ENCODE measurements at places on chromosomes 3 and 15.

- no peak for DNase-seq
These were observed 97.1 kb upstream of the CCDC39 start for GRCh38 chr3:180776433-180776832.

DNA sequence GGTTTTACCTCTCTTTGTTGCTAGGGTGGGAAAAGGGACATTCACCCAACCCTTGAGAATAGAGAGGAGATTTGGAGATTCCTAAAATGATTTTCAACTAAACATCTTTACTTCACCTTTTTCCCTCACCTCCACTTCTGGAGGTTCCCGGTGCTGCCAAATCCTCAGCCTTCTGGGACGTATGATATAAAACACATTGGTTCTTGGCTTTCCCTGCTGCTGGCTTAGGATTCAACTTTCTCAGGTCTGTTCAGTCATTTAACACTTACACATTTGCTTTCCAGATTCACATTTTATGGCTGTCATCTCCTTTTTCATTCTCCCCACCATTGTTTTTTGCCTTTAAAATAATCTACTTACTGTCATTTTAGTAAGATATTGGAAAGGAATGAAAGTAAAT is 106.6 kb downstream of the PIK3R4 start:
- DNase-seq: no peak

DNA sequence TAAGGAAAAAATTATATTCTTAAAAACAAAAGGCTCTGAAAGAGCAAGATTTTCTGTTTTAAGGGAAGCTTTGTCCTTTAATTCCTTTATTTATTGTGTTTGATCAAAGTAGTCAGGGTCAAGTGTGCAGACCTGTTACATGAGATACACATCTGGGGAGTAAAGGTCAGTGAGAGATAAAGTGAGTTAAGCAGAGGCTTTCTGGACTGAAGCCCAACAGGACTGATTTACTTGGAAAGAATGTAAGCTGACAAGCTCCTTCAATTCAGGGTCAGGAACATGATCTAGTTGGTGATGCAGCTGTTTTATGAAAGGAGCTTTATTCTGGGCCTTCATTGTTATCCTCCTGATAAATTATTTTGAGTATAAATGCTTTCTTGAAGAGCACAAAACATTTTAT is 20.7 kb upstream of the OTOL1 start:
- no peak for DNase-seq

DNA sequence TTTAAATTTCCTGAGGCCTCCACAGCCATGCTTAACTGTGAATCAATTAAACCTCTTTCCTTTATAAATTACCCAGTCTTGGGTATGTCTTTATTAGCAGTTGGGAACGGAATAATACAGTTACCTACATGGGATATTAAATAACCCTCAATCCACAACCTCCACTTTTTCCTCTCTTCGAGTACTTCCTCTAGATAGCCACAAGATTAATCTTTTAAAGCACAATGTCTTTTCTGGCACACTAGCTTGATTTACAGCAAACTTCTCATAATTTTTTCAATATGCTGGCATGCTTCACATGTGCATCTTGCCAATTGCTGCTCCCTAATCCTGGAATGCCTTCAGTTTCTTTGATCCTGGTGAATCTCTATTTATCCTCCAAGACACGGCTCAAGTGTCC is 92.2 kb downstream of the P2RY1 start:
- DNase-seq: no peak

- DNase-seq: no peak
These were observed 160.1 kb downstream of the PDE8A start for GRCh38 chr15:85141726-85142125.

DNA sequence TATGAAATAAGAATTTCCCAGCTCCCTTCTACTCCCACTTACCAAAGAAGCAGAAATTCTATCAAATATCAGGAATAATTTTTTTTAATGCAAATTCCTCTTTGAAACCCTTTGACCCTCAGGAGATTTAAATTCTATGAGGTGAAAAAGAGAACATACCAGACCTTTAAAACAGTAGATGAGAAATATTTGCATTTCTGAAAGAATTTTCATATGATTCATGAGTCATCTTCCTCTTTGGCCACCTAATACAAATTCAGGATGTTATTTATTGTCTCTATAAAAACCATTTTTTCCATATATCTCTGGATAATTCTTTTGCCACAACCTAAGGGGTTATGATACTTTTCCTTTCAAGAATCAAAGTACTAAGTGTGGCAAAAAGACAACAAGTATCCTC is 67.3 kb upstream of the ST3GAL6 start:
- DNase-seq: no peak

DNA sequence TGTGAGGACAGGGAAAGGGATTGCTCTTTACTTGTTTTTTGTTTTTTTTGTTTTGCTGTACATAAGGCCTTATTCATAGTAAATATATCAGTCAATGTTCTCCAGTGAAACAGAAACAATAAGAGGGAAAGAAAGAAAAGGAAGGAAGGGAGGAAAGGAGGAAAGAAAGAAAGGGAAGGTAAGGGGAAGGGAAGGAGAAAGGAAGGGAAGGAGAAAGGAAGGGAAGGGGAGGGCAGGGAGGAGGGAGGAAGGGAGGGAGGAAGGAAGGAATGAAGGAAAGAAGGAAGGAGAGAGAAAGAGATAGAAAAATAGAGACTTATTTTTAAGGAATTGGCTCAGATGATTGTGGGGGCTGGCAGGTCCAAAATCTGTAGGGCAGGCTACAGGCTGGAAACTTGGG is 37.2 kb downstream of the TIMP4 start:
- DNase-seq: no peak

GRCh38 chr3:96200897-96201296 is 613.5 kb upstream of the EPHA6 start:
- DNase-seq: no peak

DNA sequence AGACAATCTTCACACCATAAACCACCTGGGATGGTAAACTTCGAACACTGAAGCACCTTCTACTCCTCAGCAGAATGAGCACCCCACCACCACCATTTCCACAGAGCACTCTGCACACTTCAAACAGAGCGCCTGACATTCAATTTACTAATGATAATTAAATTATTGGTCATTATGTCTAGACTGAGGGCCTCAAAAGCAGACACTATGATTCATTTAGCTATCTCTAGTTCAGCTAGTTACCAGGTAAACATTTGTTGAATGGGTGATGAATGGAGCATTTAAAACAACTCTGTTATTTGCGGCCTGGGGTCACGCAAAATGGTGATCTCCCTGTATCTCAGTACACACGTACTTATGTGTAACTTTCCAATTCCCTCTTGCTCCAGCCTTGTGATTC is 40.9 kb downstream of the ACAP2 start:
- DNase-seq: no peak

GRCh38 chr3:194995922-194996321 is 275.0 kb downstream of the XXYLT1 start:
- no peak for DNase-seq

DNA sequence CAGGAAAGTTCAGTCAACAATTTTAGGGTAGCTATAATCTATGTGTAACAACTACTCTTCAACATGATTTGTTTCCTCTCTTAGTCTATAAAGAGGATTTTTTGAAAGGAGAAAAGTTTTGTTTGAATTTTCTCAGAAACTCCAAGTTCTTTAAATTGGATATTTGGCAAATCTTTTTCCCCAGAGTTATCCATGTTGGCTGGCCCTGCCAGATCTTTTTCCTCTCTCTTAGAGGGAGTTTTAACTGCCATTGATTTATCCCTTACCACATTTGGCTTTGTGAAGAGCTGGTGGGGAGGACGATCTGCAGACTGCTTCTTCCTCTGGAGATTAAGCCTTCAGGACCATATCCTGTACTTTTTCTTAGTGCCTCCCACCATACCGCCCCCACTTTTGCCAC is 64.9 kb upstream of the ROPN1 start:
- no peak for DNase-seq

GRCh38 chr15:101579631-101580163 is 72.5 kb downstream of the TM2D3 start:
- no peak for DNase-seq

- no peak for DNase-seq
These were observed 203.6 kb downstream of the ROBO1 start for GRCh38 chr3:79564192-79564591.

- no peak for DNase-seq
These were observed 17.6 kb downstream of the CHDH start for GRCh38 chr3:53828581-53828980.

DNA sequence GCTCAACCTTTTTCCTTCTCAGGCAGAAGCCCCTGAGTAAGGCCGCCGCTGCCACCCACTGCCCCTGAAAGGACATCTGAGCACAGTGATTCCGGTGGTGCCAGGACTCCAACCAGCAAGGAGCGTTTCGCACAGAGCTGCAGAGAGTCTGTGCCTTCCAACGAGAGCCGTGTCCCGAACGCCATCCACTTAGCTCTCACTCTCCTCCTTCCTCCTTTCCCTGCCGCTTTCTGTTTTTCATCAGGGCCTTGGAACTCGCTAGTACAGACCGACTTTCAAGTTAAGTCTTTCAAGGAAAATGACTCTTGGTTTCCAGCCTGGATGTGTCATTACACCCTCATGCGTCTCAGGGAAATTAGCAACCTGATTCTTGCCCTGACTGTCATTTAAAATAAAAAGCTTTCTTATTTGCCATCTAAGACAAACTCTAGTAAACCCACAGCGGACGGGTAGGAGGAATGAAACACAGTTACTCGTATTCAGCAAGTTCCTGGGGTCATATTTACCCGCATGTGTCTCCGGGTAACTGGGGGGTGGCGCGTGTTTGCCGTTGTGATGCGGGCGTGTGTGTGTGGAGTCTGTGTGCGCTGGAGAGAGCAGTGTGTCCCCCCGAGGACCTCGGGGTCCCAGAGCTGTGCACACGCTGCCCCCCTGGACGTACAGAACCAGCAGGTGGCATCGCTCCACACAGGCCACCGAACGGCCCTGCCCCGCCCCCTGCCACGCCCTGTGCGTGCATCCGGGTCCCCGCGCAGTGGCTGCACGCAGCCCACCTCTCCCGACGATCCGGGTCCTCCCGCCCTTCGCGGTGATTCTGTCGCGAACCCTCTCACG is 30.4 kb upstream of the ALDH1A3 start:
- peak; percentile 27 for DNase-seq

- DNase-seq: no peak
These were observed 174.3 kb upstream of the BCL6 start for GRCh38 chr3:187919544-187919943.

DNA sequence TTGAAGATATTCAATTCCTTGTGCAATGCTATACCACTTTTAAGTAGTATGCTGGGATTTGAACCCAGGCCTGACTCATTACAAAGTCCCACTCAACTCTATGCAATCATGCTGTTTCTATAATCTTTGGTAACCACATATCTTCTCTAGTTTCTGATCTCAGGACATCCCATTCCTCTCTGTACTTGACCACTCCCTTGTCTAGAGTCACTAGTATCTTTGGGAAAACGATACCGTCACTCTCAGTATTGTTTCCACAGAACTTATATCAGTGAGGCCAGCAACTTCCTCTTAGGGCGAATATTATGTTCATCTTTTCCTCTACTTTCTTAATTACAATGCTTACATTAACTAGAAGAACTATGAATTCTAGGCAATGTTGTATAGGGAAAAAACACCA is 137.3 kb upstream of the TSPAN3 start:
- no peak for DNase-seq

- no peak for DNase-seq
These were observed 31.2 kb downstream of the DPH6 start for GRCh38 chr15:35514759-35515158.

GRCh38 chr3:45309876-45310275 is 78.5 kb upstream of the LARS2 start:
- DNase-seq: no peak

DNA sequence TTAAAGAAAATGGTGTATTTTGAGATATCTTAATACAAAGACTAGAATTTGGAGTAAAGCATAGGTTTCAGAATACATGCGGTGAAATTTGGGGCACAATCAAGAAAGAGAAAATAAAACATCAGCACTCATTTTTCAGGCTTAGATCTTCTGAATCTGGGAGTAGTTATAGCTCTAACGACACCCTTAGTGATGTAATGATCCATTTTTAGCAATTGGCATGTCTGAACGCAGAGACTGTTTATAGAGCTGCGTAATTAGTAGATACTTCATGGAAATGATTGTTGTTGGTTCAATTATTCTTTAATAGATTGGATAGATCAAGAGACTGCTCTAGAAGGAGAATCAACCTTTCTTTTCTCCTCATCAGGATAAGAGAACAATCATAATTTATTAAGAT is 47.5 kb upstream of the SNRK start:
- DNase-seq: no peak

DNA sequence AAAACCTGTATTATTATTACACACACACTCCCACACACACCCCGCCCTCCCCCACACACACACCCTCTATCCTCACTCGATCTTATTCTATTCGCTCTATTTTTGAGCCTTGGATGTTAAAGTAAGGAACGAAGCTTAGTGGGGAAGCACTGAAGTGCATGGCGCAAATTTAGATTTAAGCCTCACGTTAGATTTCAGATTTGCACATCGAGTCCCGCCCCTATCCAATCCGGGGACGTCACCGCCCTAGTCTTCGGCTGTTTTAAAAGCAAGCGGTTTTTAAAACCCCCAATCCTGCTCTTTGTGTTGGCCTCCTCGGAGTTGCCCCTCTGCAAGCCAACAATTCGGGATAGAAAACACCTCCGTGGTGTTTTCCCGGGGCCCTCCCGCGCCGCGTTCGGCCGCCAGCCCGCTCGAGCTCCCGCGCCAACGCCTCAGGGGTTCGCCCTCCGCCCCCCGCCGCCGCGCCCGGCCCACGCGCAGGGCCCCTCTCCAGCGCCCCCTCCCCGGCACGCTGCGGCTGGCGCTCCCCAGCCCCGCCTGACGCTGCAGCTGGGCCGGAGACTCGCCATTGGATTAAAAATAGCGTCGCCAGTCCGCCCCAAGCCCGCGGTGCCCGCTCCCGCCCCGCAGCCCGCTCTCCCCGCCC is at the start of gene USP13:
TSS of gene USP13 (plus strand) at position 594 of the 649 bp plus-strand sequence. CDS start 186 bp downstream, outside the sequence.
- DNase-seq: peak; percentile 16

DNA sequence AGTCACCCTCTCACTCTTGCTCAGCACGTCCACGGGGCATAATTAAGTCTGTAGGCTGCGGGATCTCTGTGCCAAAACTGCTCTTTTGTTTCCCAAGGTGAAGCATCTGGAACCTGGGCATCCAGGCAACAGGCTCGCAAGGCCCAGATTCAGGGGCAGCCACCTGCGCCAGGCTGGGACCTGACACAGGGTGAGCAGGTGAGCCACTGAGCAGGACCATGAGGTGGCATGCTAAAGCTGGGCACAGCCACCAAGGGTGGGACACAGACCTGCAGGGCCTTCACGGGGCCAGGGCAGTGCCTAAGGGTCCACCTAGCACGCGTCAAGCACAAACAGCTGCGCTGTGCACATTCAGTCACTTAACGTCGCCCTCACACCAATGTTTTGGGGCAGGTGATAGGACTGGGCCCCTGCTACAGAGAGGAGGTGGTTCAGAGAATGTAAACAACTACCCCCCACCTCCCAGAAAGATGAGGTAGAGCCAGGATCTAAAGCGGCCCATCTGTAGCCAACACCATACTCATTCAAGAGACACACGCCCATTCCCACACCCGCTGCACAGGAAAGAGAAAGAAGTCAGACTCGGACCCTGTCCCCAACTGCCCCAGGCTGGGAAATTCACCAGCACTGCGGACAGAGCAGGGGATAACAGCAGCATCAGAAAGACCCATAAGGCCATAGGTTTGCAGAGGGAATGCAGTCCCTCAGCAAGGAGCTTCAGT is 16.3 kb downstream of the XXYLT1 start:
- no peak for DNase-seq

All from stimulated activated CD8-positive, alpha-beta memory T cell treated with anti-CD3 and anti-CD28 coated beads, Interleukin-4, amount 100 ng/mL, for 1 hour (primary cell).